NCI-H774 (cell line): ENCODE measurements at places on chromosomes 2 and 18.

- no peak for DNase-seq
These were observed 602.2 kb downstream of the NYAP2 start for GRCh38 chr2:226001716-226002115.

- no peak for DNase-seq
These were observed 1.8 kb upstream of the SP9 start for GRCh38 chr2:174333017-174333371.

DNA sequence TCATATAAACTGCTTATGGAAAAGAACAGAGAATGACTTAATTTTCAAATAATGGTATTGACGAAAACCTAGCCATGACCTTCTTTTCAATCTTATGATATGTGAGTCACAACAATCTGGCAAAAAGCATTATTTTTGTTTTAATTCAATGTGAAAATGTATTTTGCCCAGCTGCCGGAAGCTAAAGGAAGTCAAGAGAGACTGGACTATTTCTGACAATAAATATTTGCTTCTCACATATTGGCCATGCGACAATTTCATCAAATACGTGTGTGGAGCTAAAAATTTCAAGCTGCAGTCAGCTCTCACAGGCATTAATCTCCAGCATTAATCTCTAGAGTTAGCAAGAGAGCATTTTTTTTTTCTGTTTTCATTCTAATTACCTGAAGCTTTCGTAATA is 881.0 kb downstream of the CPS1 start:
- no peak for DNase-seq

- DNase-seq, result no peak
These were observed 410.7 kb upstream of the DSEL start for GRCh38 chr18:67926929-67927864.

GRCh38 chr2:183001948-183002347 is 36.3 kb downstream of the NCKAP1 start:
- DNase-seq, result no peak

GRCh38 chr2:176769499-176770370 is 442.9 kb upstream of the HNRNPA3 start:
- DNase-seq, result no peak

DNA sequence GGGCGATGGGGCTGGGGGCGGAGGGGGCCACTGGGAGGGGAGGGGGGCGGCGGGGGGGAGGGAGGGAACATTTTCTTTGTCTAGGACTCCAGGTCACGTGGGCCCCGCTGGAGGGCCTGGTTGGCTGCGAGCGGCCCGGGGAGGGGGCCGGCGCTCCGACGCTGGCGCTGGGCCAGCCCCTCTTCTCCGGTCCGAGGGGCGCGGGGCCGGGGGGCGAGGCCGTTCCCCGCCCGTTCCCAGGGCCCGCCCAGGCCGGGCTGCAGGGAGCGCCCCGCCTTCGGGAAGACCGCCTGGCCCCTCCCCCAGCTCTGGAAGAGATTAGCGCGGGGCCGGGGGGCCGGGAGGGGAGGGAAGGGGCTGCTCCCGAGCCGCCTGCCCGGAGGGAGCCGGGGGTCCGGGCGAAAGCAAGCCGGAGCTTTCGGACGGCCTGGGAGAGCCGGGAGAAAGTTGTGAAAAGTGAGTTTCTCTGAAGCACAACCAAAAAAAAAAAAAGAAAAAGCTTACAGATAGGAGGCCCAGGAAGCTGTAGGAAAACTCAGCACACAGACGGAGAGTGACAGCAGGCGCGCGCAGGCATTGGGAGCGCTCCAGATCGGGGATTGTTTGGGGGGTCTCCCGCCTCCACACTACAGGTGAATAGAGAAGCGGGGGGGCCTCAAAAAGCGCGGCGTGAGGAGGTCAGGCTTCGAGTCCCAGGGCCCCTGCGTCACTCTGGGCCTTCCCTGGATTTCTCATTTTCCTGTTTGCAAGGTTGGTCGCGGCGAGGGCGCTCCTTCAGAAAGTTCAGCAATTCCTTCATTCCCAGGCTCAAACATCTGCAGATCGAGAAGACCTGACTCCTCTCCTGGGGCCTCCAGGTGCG is 84.1 kb upstream of the POMC start:
- peak; percentile 71 for DNase-seq

GRCh38 chr2:105557021-105557920 is 158.4 kb upstream of the FHL2 start:
- DNase-seq, result no peak

GRCh38 chr18:28736223-28736622 is 559.3 kb upstream of the CDH2 start:
- DNase-seq, result no peak

DNA sequence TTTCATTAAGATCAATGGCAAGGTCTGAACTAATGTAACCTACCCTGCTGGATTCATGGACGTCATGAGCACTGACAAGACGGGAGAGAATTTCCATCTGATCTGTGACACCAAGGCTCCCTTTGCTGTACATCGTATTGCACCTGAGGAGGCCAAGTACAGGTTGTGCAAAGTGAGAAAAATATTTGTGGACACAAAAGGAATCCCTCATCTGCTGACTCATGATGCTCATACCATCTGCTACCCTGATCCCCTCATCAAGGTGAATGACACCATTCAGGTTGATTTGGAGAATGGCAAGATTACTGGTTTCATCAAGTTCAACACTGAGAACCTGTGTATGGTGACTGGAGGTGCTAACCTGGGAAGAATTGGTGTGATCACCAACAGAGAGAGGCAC is 82.3 kb upstream of the NDUFV2 start:
- DNase-seq, result no peak

DNA sequence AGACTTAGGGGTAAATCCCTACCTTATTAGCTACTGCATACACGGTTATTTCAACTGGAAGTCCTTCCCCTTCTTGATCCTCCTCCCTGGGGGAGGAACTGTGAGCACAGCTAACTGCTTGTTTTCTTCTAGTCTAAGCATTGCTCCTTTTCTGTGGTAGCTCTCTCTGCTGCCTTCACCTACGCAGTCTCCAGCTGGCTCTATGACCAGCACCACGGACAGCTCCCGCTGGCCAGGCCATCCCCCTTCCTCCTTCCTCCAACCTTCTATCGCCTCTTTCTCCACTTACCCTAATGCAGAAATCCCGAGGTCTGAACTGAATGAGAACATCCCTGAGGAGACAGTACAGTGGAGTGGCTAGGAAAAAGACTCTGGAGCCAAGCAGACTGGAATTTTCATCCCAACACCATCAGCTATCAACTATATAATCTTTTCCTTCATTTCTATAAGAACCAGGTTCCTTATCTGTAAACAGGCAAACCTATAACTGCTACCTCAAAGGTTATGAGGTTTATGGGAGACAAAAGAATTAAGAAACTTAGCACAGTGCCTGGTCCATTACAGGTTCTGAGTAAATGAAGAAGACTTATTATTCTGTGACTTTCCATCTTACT is 4.7 kb upstream of the CFAP65 start:
- no peak for DNase-seq

GRCh38 chr2:239959059-239959971 is 65.8 kb downstream of the NDUFA10 start:
- no peak for DNase-seq

GRCh38 chr18:54255141-54255540 is 14.2 kb upstream of the POLI start:
- DNase-seq, result no peak

DNA sequence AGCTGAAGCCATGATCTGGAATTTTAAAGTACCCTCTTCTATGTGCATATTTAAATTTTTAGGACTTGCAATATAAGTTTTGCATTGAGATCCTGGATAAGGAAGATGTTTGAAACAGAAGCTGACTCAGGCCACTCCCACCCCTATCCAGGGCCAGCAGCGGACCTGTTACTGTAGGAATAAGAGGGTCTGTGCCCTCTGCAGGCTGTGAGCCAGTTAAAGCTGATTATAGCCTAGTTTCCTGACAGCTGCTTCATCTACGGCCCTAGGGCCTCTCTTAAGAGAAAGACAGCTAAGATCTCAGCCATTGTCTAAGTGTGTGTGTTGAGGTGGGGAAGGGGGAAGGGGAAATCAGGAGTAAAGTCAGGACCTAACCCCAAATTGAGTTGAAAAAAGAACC is 234.0 kb downstream of the HAUS1 start:
- no peak for DNase-seq
